NCI-H1048 (cell line): ENCODE measurements at places on chromosomes 7 and 10.

- no peak for DNase-seq
Measured at GRCh38 chr7:104328296-104328969, at the start of gene LHFPL3. Gene LHFPL3 (plus strand): TSS chr7:104328603.

DNA sequence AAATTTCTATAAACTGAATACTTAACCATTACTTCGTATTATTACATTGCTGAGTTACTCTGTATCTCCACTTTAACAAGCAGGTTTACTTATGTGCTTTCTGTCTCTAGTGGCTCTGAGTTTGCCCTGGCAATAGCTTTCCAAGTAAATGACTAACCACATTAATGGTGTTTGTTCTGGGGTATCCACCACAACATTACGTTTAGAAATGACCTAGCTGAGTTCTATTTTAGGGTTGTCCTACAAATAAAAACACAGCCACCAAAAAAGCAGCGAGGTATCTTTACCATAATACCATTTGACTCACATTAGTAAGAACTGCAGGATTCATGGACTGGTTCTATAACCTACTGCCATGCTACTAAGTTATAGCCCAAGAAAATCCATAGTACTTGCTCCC, 83.1 kb downstream of the HIBADH start:
- DNase-seq, result no peak

DNA sequence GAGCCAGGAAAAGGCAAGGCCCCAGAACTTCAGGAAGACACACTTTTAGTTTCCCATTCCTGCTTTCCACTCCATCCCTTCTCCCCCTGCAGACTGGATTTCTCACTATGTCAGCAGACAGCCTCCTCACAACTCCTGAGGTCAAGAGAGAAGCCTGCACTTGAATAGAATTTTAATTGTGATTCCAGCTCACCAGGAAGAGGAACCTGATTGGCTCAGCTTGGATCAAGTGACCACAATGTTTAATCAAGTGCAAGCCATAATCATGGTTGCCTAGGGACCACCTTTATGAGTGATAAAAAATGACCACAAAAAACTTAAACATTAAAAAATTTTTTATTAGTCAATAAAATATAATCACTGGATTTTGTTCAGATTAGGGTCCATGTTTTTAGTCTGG, 244.7 kb upstream of the RHOBTB1 start:
- no peak for DNase-seq

DNA sequence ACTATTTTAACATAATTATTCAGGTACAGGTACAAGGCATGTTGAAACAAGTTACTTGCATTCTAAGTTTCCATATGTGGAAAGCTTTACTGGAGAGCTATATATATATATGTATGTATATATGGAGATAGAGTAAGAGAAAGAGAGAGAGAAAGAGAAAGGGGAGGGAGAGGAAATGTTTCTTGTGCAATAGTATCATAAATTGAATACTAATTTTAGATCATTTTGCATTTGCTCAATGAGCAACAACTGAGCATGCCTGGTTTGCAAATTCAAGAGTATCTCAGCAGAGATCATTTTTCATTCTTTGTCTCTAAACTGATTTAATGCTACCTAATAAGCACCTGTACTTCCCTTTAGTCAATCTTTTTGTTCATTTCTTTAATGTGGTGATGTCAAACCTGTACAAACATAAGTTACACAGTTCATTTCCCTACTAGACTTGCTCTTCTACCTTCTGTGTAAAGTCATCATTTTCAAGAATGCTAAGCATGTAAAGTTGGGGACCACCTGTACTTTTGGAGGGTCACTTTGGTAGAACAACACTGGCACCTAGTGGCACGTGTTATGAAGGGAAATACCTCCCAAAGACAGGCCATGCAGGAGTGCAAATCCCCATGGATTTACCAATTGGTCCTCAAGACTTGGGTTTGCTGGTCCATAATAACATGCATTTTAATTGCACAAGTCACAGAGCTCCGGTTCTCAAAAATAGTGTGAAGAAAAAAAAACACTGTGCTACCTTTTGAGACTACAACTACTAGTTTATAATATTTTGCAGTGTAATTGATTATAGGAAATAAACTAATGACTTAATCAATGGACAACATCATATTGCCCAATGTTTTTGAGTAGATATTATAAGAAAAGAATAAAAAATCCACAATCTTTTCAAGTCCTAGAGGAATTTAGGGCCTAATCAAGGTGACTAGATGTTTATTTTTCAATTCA, 431.2 kb upstream of the IGFBP3 start:
- no peak for DNase-seq

GRCh38 chr7:96727534-96728088, 18.0 kb upstream of the SEM1 start:
- no peak for DNase-seq

DNA sequence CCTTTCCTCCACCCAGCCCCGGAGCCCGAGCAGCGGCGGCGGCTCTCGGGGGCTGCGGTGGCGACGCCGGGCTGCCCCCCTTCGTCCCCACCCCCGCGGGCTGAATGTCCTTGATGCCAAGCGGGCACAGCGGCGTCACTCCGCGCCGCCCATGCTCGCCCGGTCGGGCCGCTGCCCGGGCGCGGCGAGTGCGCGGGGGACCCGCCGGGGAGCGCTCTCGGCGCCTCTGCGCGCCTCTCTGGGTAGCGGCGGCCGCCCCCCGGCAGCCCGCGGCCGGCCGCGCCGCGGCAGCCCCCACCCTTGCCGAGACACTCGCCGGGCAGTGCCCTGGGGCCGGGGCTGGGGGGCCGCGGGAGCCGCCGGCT, 433 bp upstream of the PLXNA4 start:
- no peak for DNase-seq

DNA sequence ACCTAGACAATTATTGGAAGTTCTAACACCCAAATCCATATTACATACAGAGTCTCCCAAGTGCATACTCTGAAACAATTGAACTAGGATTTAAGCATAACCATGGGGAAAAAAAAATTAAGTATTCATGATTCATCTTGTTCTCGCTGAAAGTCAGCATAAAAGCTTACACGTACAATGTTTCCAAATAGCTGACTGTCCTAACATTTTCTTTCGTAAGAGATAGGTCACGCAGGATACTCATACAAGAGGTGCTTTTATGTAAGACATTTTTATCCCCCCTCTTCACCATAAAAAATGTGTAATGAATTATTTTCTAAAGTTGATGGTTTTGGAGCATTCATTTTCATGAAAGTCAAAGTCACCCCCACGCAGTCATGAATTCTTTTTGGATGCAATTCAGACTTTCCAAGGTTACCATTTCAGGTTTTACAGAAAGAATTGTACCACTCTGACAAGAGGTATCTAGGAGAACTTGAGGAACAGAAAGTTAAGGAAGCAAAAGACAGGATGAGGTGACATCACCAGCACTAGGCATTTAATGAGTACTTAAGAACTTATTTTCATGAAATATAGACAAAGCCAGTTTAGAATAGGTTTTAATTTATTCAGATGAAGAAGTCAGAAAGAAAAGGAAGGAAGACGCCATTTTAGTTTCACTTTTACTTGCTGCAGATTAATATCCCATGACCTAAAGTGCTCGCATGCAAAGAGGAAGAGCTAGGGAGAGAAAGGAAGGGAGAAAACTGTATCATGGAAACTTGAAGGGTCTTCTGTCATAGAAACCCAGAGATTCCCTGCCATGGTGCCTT, 55.8 kb downstream of the TMEM26 start:
- no peak for DNase-seq

- DNase-seq, result no peak
Measured at GRCh38 chr7:84339306-84339705, 144.7 kb upstream of the SEMA3A start.

GRCh38 chr10:29736366-29737073, 101.7 kb upstream of the SVIL start:
- no peak for DNase-seq

GRCh38 chr7:11332865-11333228, 359.2 kb downstream of the PHF14 start:
- DNase-seq, result no peak

DNA sequence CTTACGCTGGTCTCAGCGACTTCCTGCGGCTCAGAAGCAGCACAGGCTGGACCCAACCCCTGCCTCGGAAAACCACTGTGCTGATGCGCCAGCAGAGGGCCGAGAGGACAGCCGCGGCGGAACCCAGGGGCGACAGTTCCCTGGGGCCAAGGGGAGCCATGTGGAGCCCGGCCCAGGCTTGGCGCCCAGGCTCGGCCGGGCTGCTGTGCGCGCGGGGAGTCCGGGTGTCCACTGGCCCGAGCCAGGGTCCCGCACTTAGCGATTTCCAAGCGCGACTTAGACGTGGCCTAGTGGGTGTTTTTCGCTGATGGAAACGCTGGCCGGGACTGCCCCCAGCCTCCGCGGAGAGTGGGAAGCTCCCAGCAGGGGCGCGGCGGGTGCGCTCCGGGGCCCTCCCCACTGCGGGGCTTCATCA, 18.6 kb upstream of the ZNF32 start:
- DNase-seq, result no peak

- DNase-seq, result no peak
Measured at GRCh38 chr7:2711895-2712675, 24.1 kb downstream of the AMZ1 start.

GRCh38 chr7:7251742-7252141, 69.4 kb downstream of the C1GALT1 start:
- no peak for DNase-seq

DNA sequence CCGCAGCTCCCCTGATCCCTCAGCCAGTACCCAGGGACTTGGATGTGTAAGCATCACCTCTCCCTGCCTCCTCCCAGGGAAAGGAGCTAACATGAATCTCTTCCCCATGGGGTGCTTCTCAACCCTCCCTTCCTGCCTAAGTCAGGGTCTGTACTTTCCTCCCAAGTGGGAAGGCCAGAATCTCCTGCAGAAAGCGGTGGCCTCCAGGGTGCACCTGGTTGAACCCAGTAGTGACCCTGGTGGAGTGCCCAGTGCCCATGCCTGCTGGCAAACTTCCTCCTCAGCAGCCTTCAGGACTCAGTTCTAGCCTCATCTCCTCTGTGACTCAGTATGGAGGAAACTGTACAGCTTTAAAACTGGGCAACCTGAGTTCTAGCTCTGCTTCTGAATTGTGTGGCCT, 2.8 kb upstream of the LOXL4 start:
- DNase-seq, result no peak

DNA sequence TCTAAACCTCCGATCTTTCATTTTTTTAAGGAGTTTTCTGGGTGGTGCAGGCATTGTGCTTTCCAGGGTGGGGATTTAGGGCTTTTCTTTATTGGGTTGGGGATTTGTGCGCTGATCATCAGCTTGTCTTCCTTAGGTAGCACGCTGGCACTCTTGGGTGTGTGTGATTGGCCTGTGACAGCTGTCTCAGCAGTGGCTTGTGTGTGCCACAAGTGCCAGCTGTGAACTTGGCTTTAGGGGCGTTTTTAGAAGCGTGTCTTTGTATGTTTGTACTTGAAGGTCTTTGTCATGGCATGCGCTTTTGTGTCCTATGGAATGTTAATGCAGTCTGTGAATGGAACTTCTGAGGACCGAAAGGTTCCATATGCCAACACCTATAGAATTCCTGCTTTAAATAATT, 788 bp downstream of the AKAP9 start:
- DNase-seq, result no peak

GRCh38 chr10:106267591-106267990, 896.9 kb downstream of the SORCS1 start:
- DNase-seq, result no peak

- DNase-seq, result no peak
Measured at GRCh38 chr7:1239803-1240516, 7.3 kb downstream of the UNCX start.

- no peak for DNase-seq
Measured at GRCh38 chr7:118346748-118347147, 122.2 kb downstream of the ANKRD7 start.

- no peak for DNase-seq
Measured at GRCh38 chr7:81075150-81075549, 156.3 kb upstream of the SEMA3C start.

DNA sequence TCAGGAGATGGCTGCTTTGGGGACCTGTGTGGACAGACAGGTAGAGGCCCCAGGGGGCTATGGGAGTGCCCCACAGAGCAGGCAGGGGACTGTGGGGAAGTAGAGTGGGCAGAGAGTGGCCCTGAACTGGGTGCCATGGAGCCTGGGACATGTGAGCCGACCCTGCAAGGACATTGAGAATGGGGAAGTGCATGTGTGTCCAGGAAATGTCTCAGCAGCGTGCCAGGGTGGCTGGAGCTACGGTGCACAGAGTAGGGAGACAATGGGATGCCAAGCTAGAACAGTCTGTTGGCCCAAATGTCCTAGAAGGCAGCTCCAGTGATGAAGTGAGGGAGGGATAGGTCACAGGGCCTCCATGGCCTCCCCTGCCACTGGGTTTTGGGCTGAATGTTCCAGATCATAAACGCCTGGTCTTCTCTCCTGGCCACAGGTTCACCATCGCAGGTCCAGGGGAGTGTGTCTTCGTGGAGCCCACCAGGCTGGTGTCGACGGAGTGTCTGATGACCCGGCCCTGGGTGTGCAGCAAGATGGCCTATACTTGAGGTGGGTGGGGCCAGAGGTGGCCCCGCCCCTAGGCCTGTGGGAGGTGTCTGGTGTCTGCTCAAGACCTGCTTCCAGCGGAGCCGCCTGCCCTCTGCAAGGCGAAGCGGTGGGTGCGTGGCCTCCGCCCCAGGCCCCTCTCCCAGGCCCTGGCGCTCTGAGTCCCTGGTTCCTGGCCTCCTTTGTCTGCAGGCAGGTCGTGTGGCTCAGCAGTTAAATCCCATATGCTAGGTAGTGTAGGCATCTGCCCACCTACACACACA, 20.5 kb downstream of the CLEC2L start:
- DNase-seq, result no peak

DNA sequence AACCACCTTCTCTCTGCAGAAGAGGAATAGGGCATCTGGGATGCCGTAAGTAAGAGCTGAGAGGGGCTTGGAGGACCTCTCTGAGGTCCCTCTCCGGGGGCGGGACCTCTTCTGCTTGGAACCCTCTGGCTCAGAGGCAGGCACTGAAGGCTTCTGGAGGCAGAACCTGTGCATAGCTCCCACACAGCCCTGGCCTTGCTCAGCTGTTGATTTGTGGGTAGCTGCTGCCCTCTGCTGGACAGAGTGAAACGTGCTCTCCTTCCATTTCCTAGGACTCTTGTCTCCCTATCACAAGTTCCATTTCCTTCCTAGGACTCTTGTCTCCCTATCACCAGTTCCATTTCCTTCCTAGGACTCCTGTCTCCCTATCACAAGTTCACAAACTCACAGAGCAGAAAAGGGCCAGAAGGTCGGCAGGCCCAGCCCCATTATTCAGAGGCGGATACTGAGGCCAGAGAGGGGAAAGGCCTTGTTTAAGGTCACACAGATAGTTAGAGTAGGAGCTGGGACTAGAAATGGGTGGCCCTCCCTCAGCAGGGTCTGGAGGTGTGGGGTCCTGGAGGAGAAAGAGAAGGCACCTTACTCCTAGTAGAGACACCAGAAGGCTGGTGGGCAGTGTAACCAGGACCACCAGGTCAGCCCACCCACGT, 30.3 kb upstream of the GARS1 start:
- DNase-seq, result no peak

DNA sequence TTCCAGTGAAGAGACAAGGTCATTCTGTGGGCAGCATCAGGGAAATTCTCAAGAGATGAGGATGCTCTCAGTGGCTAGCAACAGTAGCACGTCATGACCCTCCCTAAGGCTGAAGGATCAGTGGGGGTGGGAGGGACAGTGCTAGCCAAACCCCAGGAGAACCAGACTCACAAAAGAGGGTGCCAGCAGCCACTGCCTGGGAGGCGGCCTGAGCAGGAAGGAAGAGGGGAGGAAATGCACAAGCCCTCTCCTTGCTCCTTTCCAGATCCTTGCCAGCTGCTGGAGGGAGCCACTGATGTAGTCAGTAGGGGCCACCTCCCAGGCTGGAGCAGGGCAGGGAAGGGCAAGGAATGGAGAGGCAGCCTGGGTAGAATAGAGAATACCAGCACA, 302.7 kb downstream of the RPS24 start:
- no peak for DNase-seq
